ENCODE measurements at places on chromosomes 16 and 17.

- no peak for DNase-seq
Measured at GRCh38 chr17:71184716-71185115, 936.1 kb upstream of the SOX9 start.

GRCh38 chr17:31388770-31389656, 2.5 kb upstream of the RAB11FIP4 start:
- peak; percentile 7 for DNase-seq

DNA sequence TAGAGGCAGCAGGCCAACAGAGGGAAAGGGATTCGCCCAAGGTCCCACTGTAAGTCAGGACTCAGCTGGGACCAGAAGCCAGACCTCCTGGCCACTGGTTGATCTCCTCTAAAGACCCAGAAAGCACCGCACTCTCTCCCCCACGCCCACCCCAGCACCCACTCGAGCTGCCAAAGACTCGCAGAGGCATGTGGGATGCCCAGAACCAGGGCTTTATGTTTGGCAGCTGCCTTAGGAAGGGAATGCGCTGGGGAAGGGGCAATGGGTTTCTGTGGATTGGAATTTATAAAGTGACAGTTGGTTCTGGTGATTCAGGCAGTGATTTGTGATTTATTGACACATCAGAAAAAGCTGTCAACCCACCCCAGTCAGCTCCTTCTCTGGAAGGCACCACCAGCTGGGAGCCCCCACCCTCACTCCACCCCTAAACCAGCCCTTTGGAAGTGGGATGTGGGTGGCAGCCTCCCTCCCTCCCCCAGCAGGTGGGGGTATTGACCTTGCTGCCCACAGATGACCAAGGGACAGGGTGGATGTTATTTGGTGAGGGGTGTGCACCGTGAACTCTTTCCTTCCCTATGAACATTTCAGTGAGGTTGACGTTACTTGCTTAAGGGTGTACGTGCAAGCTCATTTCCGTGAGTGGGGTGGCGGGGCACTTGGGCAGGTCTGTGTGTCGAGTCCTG, 76.6 kb upstream of the DNAJA2 start:
- no peak for DNase-seq

DNA sequence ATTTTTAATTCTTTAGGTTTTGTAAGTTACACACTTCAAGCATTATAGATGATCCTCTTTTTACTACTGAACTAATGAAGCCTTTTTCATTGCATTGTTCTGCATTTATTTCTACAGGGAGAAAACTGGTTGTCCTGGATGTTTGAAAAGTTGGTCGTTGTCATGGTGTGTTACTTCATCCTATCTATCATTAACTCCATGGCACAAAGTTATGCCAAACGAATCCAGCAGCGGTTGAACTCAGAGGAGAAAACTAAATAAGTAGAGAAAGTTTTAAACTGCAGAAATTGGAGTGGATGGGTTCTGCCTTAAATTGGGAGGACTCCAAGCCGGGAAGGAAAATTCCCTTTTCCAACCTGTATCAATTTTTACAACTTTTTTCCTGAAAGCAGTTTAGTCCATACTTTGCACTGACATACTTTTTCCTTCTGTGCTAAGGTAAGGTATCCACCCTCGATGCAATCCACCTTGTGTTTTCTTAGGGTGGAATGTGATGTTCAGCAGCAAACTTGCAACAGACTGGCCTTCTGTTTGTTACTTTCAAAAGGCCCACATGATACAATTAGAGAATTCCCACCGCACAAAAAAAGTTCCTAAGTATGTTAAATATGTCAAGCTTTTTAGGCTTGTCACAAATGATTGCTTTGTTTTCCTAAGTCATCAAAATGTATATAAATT, 53.0 kb downstream of the TUBD1 start:
- DNase-seq = no peak

- DNase-seq = no peak
Measured at GRCh38 chr16:81029930-81030604, 5.6 kb upstream of the ATMIN start.

- DNase-seq = peak; percentile 28
Measured at GRCh38 chr16:69057400-69058378, 47.8 kb upstream of the HAS3 start.

DNA sequence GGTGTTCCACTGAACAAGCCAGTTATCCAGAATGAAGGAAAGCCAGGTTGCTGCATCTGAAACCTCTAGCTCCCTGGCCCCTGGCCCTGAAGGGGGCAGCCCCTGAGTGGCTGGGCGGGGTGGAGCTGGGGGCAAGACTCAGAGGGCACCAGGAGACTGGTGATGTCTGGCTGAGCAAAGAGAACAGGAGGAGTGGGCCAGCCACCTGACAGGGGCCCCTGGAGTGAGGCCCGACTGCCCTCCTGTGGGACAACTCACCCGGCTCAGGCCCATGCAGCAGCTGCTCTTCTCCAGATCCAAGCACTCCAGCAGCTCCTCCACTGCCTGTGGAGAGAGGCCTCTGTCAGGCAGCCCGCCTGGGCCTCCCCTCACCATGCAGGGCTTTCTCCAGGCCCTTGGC, 60.4 kb downstream of the PIPOX start:
- DNase-seq = no peak

Data from COR-L47 (cell line).